ENCODE measurements at places on chromosomes 12 and 14. TPM values are rescaled to one million over a fixed set of nuclear protein-coding genes. Genes with fewer than 3 reads are reported as not detected.

DNA sequence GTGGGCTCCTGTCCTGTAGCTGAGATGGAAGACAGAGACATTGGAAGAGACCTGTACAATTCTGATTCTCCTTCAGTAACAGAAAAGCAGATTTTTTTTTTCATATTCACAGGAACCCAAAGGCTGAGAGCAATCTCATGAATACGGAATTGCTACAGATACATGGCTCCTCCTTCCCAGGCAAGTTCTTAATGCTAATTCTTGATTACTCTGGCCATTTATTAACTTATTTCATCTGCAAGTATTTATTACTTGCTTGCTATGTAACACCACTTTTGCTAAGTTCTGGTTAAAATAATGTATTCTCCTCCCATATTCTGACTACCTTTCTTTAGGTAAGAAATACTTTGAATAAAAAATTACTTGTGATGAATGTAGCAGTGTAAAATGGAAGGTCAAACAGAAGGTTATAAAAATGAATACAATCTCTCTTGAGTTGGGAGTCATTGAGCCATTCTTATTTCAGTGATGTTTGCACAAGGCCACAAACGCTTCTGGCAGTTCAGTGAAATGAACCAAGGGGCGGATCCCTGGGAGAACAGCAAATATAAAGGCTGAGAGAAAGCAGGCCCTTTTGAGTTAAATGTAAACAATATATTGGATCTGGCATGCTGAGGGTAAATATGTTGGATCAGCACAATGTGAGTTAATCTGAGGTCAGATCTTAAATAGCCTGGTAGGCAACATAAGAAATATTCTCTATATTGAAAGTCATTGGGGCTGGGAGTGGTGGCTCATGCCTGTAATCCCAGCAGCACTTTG, 37.6 kb downstream of the MUCL1 start:
- no peaks in the 10 kb centered on the region for H3K4me1 ChIP-seq
- no peak for DNase-seq
- no peak overlapping the region for H3K27ac ChIP-seq
- H3K27me3 ChIP-seq: no peaks in the 10 kb centered on the region
- H3K4me3 ChIP-seq: no peak overlapping the region

DNA sequence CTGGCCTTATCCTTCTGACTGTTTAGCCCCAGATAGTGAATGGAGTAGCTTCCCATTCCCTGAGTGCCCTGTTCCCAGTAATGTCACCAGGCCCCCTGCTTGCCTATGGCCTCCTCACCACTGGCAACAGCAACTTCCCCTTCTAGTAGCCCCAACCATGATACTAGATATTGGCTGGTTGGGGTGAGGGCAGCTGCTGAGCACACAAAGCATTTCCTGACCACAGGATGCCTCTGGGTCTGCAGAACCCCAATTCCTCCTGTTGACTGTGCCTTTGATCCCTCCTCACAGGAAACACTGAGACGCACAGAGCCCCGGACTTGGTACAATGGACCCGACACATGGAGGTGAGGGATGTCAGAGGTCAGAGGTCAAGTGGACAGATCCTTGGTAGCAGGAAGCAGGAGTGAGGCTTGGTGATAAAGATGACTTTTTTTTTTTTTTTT, 597 bp downstream of the SOAT2 start:
- DNase-seq: no peak
- H3K27me3 ChIP-seq: no peaks in the 10 kb centered on the region
- no peak overlapping the region for H3K27ac ChIP-seq
- H3K36me3 ChIP-seq: no peaks in the 10 kb centered on the region
- no peak overlapping the region for H3K4me3 ChIP-seq

DNA sequence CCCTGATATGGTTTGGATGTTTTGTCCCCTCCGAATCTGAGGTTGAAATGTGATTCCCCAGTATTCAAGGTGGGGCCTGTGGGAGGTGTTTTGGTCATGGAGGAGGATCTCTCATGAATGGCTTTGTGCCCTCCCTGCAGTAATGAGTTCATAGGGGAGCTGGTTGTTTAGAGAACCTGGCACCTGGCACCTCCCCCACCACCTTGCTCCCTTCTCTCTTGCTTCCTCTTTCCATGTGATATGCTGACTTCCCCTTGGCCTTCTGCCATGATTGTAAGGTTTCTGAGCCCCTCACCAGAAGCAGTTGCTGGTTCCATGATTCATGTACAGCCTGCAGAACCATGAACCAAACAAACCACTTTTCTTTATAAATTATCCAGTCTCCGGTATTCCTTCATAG, 32.6 kb downstream of the CD163L1 start:
- no peak for DNase-seq
- no peaks in the 10 kb centered on the region for H3K4me1 ChIP-seq
- H3K27me3 ChIP-seq: peaks cover 4% of the 10 kb centered on the region

- no peak overlapping the region for H3K4me3 ChIP-seq
- peak; percentile 43 for DNase-seq
These were observed 52.3 kb downstream of the TSPAN9 start for GRCh38 chr12:3129301-3130056.

- peak overlapping the region; percentile 41 for H3K27ac ChIP-seq
- peak overlapping the region; percentile 48 for H3K4me3 ChIP-seq
- DNase-seq: no peak
- no peaks in the 10 kb centered on the region for H3K36me3 ChIP-seq
- peaks cover 91% of the 10 kb centered on the region for H3K27me3 ChIP-seq
- peaks cover 44% of the 10 kb centered on the region for H3K4me1 ChIP-seq
These were observed 540 bp downstream of the PAX9 start for GRCh38 chr14:36662258-36662542.

Gene KLRK1
- 0.50 TPM for total RNA-seq

Gene SLC7A7
- 1.1 TPM for total RNA-seq
